ENCODE measurements at places on chromosomes 7 and 10.

DNA sequence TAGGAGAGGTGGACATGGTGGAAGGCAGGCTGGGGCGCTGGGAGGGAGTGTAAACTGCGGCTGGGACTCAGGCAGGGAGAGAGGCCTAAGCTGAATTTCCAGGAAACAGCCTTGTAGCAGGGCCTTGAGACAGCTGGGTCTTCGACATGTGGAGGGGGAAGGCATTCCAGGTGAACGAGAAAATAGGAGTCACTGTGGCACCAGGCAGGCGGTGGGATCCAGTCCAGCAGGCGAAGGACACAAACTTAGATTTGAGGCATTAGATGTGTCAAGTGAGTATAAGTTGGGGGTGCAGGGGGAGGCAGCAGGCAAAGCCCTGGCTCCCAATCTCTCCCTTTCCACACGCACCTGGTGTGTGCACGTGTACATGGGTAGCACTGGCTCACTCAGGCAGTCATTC is 105.3 kb downstream of the PTPN20 start:
- DNase-seq: no peak

- no peak for DNase-seq
These were observed 1123.4 kb upstream of the LRRTM3 start for GRCh38 chr10:65802391-65802790.

GRCh38 chr7:158097453-158098124 is 490.0 kb downstream of the PTPRN2 start:
- peak; percentile 40 for DNase-seq

DNA sequence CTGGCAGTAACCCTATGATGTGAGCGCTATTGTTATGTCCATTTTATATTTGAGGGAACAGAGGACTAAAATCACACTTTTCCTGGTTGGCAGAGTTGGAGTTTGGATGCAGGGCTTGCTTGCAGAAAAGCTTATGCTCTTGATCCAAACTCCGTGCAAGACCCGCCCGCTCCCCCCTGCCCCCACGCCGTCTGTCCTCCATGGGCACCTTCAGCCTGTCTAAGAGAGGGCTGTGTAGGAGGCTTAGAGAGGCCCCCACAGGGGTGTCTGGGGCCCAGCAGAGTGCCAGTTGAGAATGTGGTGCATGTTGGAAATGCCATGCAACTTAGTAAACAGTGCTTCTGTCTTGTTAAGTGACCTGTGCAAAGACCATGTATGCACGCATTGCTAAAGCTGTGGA is 170.5 kb upstream of the NPY start:
- DNase-seq: no peak

DNA sequence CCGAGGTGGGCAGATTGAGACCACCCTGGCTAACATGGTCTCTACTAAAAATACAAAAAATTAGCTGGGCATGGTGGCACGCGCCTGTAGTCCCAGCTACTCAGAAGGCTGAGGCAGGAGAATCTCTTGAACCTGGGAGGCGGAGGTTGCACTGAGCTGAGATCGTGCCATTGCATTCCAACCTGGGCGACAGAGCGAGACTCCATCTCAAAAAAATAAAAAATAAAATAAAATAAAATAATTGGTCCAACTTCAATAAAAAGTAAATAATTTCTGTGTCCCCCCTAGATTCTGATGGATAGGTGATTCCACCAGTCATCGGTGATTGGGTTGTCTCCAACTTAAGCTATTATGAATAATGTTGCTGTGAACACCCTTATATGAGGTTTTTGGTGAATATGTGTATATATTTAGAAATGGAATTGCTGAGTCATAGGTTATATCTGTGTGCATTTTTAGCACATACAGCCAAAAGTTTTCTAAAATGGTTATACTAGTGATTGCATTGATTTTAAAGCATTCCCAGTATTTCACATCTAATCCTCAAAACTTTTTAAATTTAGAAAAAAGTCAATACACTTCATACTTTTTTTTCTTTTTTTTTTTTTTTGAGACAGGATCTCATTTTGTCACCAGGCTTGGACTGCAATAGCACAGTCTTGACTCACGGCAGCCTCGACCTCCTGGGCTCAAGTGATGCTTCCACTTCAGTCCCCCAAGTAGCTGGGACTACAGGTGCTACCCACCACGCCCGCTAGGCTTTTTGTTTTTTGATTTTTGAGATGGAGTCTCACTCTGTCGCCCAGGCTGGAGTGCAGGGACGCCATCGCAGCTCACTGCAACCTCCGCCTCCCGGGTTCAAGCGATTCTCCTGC is 13.7 kb upstream of the SRPK2 start:
- DNase-seq: no peak

GRCh38 chr7:93178213-93178612 is 30.0 kb upstream of the SAMD9L start:
- no peak for DNase-seq

GRCh38 chr7:49927631-49928030 is 154.2 kb downstream of the VWC2 start:
- no peak for DNase-seq

GRCh38 chr7:102912742-102913141 is at the start of gene LRRC17:
Gene LRRC17, plus strand, starts transcription at chr7:102913000. Its CDS starts 20,914 bp downstream, at chr7:102933914.
- DNase-seq: no peak

GRCh38 chr10:5317547-5318107 is 47.1 kb upstream of the UCN3 start:
- DNase-seq: peak; percentile 70

GRCh38 chr10:87694011-87694794 is 34.5 kb downstream of the PAPSS2 start:
- no peak for DNase-seq

GRCh38 chr10:96352582-96352981 is 6.2 kb downstream of the OPALIN start:
- no peak for DNase-seq

GRCh38 chr10:91551856-91552255 is 81.0 kb downstream of the PPP1R3C start:
- no peak for DNase-seq

DNA sequence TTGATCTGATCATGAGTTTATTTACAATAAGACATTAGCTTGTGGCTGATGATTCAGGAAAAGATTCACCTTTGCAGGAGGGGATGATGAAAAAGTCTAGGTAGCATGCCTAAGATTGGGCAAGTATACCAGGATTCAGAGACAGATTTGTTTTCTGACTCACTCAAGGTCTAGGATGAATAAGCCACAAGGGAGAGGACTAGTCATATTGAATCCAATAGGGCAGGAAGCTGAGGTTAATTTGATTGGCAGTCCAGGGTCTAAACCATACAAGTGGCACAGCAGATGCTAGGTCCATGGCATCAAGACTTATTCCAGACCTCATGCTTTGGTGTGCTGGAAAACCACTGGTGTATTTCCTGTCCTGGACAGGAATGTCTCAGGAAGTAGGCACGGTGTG is 1133.4 kb downstream of the XPNPEP1 start:
- no peak for DNase-seq

DNA sequence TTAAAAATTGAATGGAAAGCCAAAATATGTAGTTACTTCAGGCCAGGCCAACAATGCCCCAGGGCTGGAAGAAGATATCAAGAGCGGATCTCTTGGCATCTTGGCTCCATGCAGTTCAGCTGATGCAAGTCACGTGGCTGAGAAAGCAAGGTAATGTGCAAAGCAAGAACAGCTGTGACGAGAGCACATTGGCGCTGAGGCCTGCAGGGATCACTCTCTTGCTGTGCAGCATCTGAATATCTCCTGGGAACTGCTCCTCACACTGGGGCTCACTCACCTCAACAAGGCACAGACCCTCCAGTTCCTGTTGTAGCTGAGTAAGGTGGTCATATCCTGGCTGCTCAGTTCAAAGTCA is 14.0 kb downstream of the AKR1B1 start:
- no peak for DNase-seq

DNA sequence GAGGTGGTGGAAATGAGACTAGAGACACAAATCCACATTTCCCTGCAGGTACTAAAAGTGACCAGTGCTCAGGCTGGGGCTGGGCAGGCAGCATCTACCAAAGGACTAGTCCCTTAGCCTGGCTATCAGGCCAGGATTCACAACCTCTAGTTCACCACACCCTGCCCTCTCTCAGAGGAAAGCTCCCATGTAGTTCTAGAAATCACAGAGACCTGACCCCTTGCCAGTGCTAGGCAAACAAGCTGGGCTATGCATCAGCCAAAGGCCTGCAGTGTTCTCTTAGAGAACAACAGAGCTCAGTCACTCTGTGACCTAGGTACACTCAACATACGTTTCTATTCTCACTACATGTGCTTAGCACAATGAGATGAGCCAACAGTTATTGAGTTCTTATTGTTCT is 26.7 kb upstream of the LRRC4 start:
- no peak for DNase-seq

DNA sequence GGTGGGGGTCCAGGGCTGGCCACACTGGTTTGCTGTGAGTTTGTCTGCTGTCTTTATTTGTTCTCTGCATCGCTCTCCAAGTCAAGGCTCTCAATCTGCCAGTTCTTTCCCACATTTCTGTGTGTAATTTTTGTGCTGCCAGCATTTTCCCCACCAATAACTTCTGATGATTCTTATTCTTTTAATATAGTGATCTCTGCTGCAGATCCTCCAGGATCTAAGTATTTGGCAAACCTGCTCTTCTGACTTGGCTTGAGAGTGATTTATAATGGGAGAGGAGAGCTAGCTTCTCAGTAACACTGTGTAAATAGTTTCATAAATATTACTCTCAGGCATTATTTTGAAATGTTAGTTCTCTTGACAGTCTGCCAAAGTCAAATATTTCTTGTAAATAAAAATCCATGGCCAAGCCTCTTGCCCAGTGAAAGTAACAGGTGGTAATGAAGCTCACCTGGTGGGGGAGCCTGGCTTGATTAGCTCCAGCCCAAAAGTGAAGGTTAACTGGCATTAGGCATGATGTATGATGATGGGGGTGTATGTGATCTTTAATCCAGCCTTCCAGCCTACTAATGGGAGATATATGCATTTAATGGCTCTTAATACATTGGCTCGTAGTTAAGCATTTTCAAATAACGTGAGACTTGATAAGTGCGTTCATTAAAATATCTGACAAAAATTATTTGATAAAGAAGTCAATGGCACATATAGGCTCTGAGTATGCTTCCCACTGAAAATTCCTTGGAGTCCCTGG is 1055.9 kb downstream of the KCNMA1 start:
- no peak for DNase-seq

DNA sequence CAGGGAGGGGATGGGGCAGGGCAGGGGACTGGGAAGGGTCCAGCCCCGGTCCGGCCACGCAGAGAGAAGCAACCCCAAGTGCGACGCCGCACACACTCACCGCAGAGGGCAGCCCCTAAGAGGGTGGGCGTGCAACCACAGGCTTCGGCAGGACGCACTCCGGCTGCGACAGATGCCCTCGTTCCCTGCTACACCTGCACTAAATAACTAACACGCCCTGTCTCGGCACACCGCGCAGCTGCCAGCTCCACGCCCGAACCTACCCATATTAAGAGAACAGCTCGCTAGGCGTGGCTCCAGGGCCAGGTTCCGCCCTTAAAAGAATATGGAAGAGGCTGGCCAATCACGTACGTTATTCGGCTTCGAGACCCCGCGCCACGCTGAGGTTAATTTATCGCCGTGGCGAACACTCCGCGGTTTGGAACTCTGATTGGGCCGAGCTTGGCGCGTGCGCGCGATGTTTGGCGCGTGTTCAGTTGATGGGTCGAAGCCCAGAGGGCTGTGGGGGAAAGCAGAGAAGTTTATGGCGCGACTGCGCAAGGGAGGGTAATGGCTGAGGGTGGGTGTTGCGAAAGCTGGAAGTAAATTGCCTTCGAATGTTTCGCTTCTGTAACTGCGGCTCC is 91.1 kb downstream of the OR13A1 start:
- no peak for DNase-seq

DNA sequence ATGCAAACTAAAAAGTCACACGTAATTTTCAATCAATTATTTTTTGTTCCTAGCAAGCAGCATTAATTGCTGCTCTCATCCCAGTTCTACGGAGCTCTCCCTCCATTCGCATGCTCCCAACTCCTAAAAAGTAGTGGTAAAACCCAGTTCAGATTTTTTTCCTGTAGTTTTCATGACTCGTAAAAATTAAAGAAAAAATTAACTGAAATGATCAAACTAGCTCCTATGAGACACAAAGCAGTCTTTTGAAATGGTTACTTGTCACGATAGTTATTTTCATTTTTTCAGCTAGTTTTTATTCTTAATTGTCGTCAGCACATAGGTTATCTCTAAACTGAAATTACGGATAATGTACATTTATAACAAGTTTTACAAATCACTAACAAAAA is 1.8 kb downstream of the HNRNPA2B1 start:
- no peak for DNase-seq

GRCh38 chr10:98467506-98468318 is 21.0 kb upstream of the HPS1 start:
- DNase-seq: peak; percentile 55

GRCh38 chr7:33334349-33334748 is 205.0 kb downstream of the BBS9 start:
- no peak for DNase-seq

- no peak for DNase-seq
These were observed 498 bp downstream of the RHOBTB1 start for GRCh38 chr10:60943316-60944057.

DNA sequence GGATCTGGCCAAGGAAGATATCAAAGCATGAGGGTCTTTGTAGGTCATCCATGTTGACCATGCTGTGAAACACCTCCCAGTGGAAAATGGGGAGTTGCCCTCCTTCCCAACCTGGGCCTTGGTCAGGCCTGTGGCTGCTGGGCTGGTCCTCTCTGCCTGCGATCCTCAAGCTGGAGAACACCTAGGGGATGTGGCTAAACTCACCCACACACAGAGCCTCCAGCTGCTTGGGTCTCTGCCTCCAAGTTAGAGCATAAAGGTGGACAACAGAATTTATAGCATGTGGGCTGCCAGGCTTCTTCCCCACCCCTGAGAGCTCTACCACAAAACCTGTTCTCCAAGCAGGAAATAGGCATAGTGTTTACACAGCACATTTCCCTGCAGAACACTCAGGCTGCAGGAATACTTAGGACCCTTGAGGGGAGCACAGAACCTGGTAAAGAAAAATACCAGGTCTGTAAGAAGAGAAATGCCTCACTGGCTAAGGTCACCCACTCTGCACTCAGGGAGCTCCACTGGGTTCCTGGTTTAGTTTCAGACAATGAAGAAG is at the start of gene SFTPA2:
SFTPA2 (minus strand) TSS at position 248 of the 550 bp plus-strand sequence. CDS start 924 bp downstream, outside the sequence.
- no peak for DNase-seq

DNA sequence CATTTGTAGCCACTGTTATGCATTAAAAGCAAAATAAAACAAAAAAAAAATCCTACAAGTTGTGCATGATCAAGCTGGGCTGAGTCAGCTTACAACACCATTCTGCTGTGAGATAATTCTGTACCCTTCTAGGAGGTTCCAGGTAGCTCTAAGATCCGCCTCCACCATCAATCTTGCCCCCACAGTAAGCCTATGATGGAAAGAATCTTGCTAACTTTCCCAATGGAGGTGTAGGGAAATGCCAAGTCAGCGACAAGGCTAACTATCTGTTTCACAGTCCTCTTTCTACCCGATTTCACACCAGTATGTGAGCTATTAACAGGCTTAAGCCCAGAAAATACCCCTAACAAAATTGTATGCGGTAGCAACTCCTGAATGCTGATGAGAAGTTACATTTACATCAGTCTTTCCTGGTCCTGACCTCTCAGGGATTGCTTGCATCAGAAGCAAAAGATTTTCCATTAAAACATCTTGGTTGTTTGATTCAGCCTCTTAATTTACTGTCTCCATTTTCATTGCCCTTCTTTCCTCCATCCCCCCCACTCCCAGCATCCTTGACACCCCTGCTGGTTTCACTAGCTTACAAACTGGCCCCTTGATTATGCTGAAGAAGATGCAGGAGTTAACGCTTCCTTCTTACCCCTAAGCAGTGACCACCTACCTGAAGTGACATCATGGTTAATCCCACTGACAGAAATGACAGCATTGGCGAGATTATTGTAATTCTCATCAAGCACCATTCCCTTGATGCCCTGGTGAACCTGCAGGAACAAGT is 27.8 kb downstream of the CPN1 start:
- DNase-seq: no peak

Measured in activated naive CD4-positive, alpha-beta T cell treated with anti-CD3 and anti-CD28 coated beads, Interleukin-2, amount 50 U/mL, for 72 hours (primary cell).